Transverse colon (tissue), 4 donors: ENCODE measurements at places on chromosomes 13 and 19. TPM values are rescaled to one million over a fixed set of nuclear protein-coding genes. Genes with fewer than 3 reads are reported as not detected.
A peak's percentile ranks its signal among the peaks of the same experiment; 100 is the strongest.

The ANGPTL8 gene
- not detected for total RNA-seq

The SIGLECL1 gene
- not detected for total RNA-seq

The ERICH4 gene
- not detected for total RNA-seq

The FSD1 gene
- 2.9 TPM for total RNA-seq

The URAD gene
- total RNA-seq: 265 TPM

- DNase-seq: no peak
- no peaks in the 10 kb centered on the region for H3K36me3 ChIP-seq
- H3K4me3 ChIP-seq: peak overlapping the region; percentile 28
- no peaks in the 10 kb centered on the region for H3K27me3 ChIP-seq
Observed at GRCh38 chr13:32737679-32738078, 151.4 kb downstream of the PDS5B start.

- no peaks in the 10 kb centered on the region for H3K27me3 ChIP-seq
- H3K4me1 ChIP-seq: peaks cover 13% of the 10 kb centered on the region
- no peak for DNase-seq
- H3K27ac ChIP-seq: no peak overlapping the region
Observed at GRCh38 chr19:15371786-15372380, 7.7 kb downstream of the AKAP8 start.

DNA sequence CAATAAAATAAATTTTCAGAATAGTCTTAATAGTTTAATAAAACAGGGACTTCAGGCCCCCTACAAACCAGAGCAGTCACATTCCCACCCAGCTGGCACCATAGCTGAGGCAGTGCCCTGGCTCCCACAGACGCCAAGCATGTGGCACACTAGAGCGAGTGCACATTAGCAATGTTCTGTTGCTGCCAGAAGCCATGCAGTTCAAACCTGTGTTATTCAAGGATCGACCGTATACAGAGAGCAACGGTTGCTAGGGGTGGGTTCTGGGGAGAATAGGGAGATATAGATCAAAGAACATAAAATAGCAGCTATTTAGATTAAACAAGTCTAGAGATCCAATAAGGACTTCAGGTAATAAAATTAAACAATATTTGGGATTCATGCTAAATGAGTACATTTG, 419.3 kb upstream of the KLHL1 start:
- no peaks in the 10 kb centered on the region for H3K36me3 ChIP-seq
- no peak overlapping the region for H3K27ac ChIP-seq

GRCh38 chr19:42048992-42049391, 21.0 kb downstream of the GRIK5 start:
- H3K4me3 ChIP-seq: no peak overlapping the region
- H3K27ac ChIP-seq: no peak overlapping the region
- H3K4me1 ChIP-seq: peaks cover 15% of the 10 kb centered on the region
- DNase-seq: peak; percentile 32
- H3K36me3 ChIP-seq: no peaks in the 10 kb centered on the region

DNA sequence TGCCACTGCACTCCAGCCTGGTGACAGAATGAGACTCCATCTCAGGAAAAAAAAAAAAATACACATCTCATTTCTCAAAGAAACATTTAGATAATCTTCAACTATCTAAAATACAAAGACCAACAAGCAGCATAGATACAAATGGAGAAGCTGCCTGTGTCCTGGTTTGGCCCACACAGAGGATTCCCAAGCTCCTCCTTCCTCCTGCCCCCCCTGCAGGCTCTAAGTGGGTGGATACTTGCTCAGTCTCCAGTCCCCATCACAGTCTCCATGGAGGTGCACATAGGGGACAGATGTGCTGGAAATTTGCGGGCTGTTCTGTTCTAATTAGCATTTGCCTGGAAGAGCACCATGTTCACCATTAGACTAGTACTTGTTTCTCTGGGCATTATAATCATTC, 59.9 kb downstream of the ABCC4 start:
- no peaks in the 10 kb centered on the region for H3K27me3 ChIP-seq
- H3K27ac ChIP-seq: no peak overlapping the region
- no peaks in the 10 kb centered on the region for H3K36me3 ChIP-seq
- H3K4me1 ChIP-seq: peaks cover 5% of the 10 kb centered on the region

DNA sequence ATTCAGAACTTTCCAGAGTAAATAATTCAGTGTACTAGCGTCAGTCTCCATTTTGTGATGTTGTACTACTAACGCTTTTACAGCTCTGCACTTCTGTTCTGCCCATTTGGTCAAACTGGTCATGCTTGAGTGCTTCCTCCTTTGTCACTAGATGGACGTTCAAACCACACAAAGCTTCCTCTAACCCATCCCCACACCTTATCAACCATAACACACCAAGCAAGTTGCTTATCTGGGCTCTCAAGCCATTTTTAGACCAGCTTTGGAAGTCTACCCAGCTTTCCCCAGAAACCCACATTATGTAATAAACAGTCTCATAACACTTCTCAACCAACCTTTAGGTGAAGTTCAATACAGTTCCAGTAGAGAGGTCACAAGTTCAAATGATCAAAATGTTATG, 2.3 kb upstream of the ZNF347 start:
- no peak overlapping the region for H3K27ac ChIP-seq
- no peaks in the 10 kb centered on the region for H3K27me3 ChIP-seq
- H3K36me3 ChIP-seq: no peaks in the 10 kb centered on the region
- H3K4me1 ChIP-seq: peaks cover 10% of the 10 kb centered on the region
- H3K4me3 ChIP-seq: no peak overlapping the region

GRCh38 chr13:49878682-49879081, 57.5 kb downstream of the SPRYD7 start:
- no peaks in the 10 kb centered on the region for H3K4me1 ChIP-seq
- no peaks in the 10 kb centered on the region for H3K27me3 ChIP-seq
- H3K4me3 ChIP-seq: no peak overlapping the region
- DNase-seq: no peak
- H3K36me3 ChIP-seq: no peaks in the 10 kb centered on the region

DNA sequence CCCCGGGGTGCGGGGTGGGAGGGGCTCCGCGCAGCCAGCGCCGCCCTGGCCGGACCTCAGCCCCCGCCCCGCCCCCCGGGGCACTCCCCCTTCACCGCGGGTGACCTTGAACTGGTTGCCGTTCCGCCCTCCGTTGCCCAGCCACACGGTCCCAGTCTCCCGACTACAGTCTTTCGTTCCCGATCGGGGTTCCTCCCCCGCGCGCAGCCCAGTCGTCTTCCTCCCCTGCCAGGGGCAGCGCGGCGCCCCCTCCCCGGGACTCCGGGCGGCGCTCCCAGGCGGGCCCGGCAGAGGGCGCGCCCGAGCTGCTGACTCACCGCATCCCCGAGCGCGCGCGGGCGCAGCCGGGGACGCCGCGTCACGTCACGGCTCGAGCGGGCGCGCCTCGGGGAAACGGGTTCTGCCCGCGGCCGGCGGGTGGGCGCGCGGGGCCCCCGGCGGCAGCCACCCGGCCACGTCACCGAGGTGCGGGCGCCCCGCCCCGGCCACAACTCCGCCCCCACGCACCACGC, 459 bp downstream of the MIDN start:
- H3K27me3 ChIP-seq: no peaks in the 10 kb centered on the region
- H3K27ac ChIP-seq: peak overlapping the region; percentile 99

- no peaks in the 10 kb centered on the region for H3K27me3 ChIP-seq
- no peak overlapping the region for H3K4me3 ChIP-seq
- H3K4me1 ChIP-seq: no peaks in the 10 kb centered on the region
- DNase-seq: no peak
- no peak overlapping the region for H3K27ac ChIP-seq
Observed at GRCh38 chr19:6682607-6683128, 12.7 kb upstream of the TNFSF14 start.

- H3K27me3 ChIP-seq: no peaks in the 10 kb centered on the region
- no peak overlapping the region for H3K27ac ChIP-seq
- no peaks in the 10 kb centered on the region for H3K36me3 ChIP-seq
- H3K4me1 ChIP-seq: no peaks in the 10 kb centered on the region
- no peak for DNase-seq
Observed at GRCh38 chr19:32540621-32541020, 40.4 kb upstream of the PDCD5 start.

DNA sequence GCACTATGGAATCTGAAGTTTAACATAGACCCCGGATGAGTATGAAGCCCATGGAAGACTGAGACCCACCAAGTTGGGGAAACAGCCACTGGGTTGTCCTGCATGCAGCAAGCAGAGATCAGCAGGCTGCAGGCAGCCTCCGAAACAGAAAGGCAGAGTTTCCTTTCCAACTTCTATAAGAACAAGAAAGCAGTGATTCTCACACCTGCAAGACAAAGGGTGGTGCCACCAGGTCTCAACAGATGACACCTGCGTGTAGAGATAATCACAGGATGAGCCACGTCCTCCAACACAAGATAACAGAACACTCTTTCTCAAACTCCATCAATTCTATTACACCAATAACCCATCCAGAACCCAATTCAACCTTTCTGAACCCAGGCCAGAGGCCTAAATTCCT, 457.9 kb downstream of the FOXO1 start:
- no peak overlapping the region for H3K4me3 ChIP-seq
- no peaks in the 10 kb centered on the region for H3K36me3 ChIP-seq
- no peak overlapping the region for H3K27ac ChIP-seq
- H3K27me3 ChIP-seq: no peaks in the 10 kb centered on the region
- H3K4me1 ChIP-seq: no peaks in the 10 kb centered on the region
